ENCODE measurements at places on chromosomes 2 and 18.

DNA sequence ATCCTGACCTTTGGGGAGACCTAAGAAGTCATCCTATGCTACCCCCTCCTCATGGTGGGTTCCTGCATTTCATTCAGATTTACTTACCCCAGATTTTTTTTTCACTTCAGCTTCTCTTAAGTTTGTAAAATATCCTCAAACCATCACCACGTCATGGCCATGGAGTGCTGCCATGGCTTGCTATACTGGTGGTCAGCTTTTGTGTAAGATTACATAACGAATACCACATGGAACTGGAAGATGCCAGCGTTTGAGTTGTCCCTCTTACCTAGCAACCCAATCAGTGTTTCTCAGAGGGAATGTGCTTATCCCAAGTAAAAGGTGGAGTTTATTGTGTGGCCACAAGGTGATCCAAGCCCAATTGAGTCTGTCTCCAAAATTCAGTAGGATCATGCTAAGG, 148.6 kb upstream of the ALPP start:
- no peak for DNase-seq

DNA sequence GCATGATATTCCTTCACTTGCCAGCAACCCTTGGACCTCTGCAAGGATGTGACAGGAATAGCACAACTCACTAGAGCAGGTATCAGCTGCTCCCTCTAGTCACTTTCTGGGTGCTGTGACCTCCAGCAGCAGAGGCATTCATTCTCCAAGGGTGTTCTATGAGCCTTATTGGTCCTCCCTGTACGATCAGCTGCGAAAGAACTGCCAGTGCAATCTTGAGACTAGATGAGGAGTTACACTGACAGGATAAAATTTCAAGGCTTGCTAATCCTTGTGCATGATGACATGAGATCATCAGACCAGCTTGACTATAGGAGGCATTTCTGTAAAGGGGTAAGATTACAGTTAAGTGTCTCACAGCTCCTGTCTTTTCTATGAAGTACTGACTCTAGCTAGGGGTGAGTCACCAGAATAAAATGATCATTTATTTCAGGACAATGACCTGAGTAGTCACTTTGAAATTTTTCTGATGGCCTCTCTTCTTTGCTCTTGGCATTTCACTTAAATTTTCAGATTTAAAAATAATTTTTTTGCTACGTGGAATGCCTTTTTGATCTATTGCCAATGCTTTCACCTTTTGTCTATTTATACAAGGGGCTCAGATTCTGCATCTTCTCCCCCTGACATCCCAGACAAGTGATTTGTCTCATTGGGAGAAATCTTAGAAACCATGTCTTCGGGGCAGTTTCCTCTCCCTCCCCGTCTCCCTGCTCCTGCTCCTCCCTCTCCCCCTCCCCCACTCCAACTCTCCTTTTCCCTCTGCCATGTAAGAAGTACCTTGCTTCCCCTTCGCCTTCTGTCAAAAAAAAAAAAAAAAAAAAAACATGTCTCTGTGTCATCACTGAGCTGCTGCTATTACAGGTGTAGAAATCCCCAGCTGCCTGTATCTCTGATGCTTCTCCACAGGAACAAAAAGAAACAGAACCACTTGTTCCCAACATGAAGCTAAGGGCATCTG, 49.2 kb upstream of the FRZB start:
- DNase-seq, result no peak

GRCh38 chr2:131132729-131133128, 27.6 kb downstream of the PLEKHB2 start:
- no peak for DNase-seq

DNA sequence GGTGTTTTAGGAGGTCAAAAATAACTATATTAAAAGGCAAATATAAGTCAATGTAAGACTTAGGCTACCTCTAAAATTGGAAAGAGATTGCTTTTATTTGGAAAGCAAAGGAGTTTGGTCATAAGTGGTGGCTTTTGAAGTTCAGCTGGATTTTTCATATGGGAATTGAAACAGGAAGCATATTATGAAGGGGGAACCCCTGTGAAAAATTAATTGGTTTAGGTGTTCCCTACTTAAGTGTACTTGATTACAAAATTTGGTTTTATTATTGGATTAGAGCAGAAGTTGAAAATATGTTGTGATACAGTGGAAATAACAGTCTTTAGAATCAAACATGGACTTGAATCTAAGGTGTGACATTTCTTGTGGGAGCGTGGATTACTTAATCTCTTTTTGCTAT, 121.4 kb upstream of the TTC27 start:
- no peak for DNase-seq

DNA sequence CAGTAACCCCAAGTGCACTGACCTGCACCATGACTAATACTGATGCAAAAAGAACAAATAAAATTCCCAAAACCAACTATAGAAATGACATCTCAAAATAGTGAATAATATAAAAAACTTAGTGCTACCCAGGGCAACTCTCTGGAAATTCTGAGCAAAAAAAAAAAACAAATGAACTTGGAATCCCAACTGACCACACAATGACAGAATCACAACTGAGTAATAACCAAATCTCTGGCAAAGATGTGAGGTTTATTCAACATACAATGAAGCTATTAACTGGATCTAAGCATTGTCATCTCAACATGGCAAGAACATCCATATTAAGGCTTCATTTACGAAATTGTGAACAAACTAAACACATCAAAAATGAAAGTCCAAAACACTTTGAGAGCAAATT, 22.7 kb downstream of the EXOC6B start:
- no peak for DNase-seq

- DNase-seq, result peak; percentile 23
These were observed 1.8 kb downstream of the REL start for GRCh38 chr2:60882971-60883753.

GRCh38 chr18:3526421-3527354, 76.7 kb downstream of the TGIF1 start:
- DNase-seq, result peak; percentile 80

DNA sequence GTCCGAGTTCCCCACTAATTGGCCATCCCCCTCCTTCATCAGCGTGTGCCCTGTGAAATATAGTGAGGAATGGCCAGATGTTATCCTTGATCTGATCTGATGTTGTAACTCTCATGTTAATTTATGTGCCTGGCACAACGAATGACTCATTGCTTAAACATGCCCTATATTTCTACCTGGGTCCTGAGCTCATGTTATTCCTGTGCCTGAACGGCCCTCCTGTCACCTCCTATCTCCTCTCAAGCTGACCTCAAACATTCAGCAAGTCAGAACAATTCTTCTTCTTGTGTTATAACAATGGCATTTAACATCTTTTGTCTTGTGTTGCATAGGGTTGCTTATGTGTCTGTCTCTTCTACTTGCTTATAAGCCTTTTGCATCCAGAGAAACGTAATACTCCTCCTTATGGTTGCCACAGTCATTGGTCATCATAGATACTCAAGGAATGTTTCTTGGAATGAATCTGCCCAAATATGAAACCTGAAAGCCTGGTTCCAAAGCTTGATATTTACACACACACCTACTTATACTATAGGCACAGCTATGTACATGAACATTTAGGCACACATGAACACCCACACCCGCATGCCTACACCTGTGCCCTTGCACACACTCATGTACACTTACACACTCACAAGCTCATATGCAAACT, 80.2 kb upstream of the PHLPP1 start:
- DNase-seq, result no peak

- no peak for DNase-seq
These were observed 185.9 kb upstream of the KLHL14 start for GRCh38 chr18:32958746-32959145.

DNA sequence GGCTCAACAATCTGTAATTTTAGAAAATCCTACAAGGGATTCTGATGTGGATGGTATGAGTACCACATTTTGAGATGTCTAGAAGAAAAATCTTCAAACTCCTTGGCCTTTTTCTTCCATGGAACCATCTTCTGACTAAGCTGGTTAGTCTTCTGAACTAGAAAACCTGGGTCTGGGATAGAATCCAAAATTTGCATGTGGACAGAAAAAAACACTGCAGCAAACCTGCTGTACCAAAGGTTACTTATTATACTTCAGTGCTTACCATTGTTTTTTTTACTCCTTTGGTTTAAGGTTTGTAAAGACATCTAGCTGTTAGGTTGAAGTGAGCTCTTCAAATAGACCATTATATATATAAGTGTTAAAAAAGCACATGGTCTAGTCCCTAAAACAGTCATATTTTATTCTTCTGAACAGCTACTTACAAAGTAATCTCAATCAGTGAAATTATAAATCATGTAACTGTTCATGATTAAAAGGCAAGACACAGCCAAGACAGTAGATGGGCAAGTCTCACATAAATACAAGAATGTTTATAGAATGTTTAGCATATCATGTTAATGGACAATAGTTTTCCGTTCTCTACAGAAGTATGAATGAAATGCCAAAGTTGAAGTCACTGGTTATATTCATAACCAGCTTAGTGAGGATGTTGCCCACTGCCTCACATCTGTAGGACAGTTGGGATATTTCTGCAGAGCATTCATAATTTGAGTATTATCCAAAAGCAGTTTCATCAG, 85.5 kb downstream of the ORC4 start:
- DNase-seq, result no peak

GRCh38 chr18:24987303-24988252, 364.4 kb downstream of the ZNF521 start:
- DNase-seq, result peak; percentile 86

GRCh38 chr2:118089139-118089800, 999 bp downstream of the INSIG2 start:
- DNase-seq, result peak; percentile 28

GRCh38 chr18:1267021-1267420, 362.4 kb downstream of the ADCYAP1 start:
- no peak for DNase-seq

- no peak for DNase-seq
These were observed 465.9 kb downstream of the TXNL1 start for GRCh38 chr18:56172527-56172926.

DNA sequence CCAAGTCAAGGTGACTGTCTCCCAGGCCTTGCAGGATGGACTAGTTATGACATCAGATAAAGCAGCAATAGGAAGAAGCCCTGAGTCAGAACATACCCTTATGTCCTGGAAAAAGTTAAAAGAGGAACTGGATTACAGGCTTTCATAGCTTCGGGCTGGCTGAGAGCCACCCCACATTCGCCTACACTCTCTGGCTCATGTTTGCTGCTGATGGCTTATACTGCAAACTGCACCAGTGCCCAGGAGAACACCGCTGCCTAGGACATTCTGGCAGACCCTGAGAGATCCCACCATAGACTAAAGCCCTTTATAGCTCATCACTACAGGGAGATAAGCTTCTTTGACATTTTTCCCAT, 20.3 kb downstream of the SLC8A1 start:
- peak; percentile 60 for DNase-seq

GRCh38 chr18:59743566-59743965, 46.3 kb upstream of the CCBE1 start:
- no peak for DNase-seq

DNA sequence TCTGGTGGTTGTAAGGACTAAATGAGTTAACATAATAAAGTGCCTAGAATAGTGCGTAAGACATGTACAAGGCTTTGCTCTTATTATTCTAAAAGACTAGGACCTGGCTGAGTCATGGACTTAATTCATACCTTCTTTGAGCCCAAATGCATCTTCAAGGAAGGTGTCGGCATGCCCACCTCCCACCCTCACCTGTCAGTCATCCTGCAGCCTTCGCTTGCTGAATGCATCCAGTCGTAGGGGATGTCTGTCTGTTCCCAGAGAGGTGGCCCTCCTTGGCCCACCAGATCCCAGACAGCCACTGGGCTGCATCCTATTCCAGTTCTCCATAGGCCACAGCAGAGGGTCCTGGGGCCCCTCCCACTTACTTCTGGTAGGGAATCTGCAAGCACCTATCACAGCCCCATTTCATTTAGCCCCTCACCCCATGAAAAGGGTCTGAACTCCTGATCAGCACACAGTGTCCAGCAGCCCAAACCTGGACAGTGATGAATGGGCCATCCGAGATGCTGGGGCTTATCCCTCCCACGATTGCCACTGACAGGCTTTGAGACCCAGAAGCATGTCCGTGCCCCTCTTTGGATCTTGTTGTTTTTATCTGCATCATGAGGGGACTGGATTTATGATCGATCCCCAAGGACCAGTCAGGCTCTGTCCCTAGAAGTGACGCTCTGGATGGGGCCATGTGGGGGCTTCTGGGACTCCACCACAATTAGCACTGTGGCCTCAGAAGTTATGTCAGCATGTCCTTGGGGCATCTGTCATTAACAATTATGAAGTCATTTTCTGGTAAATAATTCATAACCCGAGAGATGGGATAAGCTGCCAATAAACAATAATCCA, 101.1 kb downstream of the KLHL29 start:
- no peak for DNase-seq

GRCh38 chr18:9243029-9243428, 91.5 kb upstream of the TWSG1 start:
- no peak for DNase-seq

DNA sequence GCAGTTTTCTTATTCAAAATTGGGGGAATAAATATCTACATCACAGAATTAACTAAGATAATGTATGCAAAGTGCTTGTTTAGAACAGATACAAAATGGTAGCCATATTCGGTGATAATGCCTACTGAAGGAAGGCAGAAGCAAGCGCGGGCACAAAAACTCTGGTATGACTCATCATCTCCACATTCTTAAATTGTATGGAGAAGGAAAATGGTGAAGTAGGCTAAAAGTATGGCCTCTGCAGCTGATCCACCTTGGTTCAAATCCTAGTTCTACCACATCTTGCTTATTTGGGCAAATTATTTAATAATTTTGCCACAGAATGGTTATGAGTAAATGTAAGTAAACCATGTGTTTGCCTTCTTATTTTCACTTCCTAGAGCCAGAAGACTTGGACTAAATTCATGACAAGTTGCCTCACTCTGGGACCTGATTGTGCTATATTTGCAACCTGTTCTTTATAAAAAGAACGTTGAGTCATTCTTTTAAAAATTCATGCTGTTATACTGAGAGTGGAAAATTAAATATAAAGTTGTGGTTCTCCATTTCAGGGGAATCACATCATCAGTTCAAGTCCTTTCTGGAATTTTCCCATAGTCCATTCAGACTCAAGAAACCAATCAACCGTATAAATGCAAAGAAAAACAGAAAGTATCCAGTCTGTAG, 9.0 kb upstream of the CDK15 start:
- no peak for DNase-seq

GRCh38 chr2:46298272-46298521, 990 bp downstream of the EPAS1 start:
- no peak for DNase-seq

- no peak for DNase-seq
These were observed 422.8 kb downstream of the SETBP1 start for GRCh38 chr18:45103319-45104048.

- DNase-seq, result no peak
These were observed 145.0 kb downstream of the NAPG start for GRCh38 chr18:10670856-10671255.

DNA sequence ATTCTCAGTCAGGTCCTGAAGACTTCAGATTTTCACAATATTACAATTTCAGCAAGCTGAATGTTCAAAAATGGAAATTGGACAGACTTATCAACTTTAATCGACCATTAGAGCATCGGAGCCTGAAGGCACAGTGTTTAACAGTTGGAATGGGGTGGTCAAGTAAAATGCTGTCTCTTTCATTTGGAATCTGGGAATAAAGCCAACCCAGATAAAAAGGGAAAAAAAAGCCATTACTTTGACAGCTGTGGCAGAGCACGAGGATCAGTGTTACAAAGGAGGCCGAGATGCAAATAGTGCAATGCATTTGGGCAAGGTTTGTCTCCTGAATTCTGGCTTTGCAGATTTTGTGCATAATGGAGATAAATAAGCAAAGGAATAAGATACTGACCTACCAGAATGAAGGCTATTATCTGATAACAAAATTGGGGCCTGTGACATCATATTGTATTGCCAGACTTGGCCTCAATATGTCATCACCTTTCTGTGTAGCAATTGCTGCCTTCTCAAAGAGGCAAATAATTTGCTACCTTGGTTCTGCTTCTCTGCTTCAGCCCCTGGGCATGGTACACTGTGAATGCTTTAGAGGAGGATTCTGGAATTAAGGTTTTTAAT, 277.5 kb upstream of the KLHL29 start:
- DNase-seq, result no peak

Measured in right hindlimb (tissue), 1 donor.